Fibroblast of the conjunctiva (primary cell): ENCODE measurements at places on chromosomes 4 and X.

DNA sequence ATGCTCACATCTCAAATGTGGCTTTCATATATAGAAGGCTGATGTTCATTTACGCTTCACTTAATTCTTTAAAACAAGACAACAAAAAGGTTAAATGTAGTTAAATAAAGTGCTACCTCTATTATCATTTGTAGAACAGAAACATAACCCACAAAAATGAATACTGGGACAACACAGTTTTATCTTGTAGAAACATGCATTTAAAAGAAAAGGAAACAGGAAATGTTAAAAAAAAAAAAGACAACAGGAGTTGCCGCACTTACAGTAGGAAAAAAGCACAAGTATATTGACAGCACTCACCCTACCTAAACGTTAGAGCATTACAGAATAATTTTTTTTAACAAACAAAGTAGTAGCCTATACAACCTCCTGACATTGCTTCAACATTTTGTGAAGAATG, 4.8 kb downstream of the THOC2 start:
- DNase-seq, result no peak

- no peak for DNase-seq
Measured at GRCh38 chr4:154739111-154739510, 4.7 kb upstream of the LRAT start.

GRCh38 chrX:20414762-20415445, 148.2 kb upstream of the RPS6KA3 start:
- DNase-seq, result no peak

- no peak for DNase-seq
Measured at GRCh38 chrX:9153300-9153699, 119.4 kb upstream of the FAM9B start.

DNA sequence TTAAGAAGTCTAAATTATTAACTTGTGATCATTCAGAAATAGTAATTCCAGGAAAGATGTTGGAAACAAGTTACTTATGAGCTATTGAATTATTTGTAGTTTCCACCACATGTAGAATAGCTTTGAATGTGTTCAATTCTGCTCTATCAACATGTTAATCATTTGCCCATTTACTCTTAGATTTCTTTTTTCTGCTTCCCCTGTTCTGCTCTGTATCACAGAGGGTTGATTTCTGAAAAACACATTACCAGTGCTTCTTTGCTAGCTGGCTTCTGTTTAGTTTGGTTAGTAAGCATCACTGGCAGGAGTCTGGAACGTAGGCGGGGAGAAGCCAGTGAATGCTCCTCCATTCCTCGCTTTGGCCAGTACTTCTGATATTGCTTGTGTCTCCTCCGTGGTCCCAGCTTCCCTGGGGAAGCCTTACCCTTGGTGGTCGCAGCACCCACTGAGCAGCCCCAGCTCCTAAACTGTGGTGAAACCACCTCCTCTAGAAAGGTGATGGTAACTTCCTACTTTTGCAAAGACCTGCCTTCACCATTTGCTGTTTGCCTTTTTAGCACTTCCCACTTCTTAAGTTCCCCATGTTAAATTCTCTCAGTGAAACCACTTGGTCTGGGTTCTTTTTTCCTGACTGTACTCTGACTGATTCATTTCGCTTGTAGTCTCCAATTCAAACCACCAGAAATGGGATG, 40.3 kb upstream of the GALNT7 start:
- DNase-seq, result no peak
